ENCODE measurements at places on chromosomes 11 and 22. TPM values are rescaled to one million over a fixed set of nuclear protein-coding genes. Genes with fewer than 3 reads are reported as not detected.

- no peak for DNase-seq
Measured at GRCh38 chr11:34856251-34856650, 59.9 kb downstream of the APIP start.

The OR10A2 gene
- total RNA-seq = not detected

DNA sequence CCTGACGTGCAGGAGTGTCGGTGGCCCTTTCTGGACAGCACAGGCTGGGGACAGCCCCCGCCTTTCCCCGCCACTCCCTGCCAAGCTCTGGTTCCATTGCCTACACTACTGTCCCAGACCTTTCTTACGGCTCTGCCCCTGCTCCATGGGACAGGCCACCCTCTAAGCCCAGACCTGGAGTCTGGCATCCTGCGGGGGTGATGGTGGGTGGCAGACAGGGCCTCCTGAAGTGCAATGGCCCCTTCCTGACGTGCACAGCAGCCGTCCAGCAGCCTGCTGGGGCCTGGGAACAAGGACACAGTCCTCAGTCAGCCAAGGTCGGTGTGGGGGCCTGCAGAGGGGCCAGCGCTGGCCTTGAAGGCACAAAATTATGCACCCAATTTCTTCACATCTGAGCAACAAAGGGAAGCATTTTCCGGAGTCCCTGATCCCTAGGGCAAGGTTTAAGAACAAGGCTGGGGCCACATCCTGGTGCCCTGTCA is 79.7 kb upstream of the KCNQ1OT1 start:
- DNase-seq = no peak

DNA sequence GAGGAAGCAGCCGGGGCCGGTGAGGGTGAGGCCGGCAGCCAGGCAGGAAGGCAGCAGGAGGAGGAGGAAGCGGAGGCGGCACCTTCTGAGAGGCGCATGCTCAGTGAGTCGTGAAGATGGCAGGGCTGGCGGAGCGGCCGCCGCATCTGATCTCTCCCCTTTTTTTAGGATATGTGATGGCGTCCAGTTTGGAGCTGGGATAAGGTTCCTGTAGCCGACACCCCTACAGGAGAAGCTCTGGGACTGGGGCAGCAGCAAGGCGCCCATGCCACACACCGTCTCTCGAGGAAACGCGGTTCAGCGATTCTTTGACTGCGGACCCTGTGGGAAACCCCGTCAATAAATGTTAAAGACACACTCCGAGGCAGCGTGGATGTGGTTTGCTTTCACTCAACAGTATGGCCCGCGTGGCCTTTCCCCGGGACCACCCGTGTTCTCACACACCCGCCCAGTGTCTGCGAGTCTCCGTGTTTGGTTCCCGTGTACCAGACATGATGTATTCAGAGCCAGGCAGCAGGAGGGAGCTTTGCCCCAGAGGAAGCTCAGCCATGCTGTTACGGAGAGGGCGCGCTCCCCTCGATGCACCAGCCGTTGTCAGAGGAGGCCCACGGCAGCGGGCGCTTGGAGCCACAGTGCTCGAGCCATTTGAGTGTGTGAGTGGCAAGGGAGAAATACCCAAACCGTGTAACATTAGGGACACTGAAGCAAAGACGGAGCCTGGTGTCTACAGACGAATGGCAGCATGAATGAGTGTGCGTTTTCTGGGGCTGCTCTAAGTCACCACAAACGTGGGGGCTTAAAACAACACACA is 27.7 kb upstream of the PARVB start:
- DNase-seq = no peak

DNA sequence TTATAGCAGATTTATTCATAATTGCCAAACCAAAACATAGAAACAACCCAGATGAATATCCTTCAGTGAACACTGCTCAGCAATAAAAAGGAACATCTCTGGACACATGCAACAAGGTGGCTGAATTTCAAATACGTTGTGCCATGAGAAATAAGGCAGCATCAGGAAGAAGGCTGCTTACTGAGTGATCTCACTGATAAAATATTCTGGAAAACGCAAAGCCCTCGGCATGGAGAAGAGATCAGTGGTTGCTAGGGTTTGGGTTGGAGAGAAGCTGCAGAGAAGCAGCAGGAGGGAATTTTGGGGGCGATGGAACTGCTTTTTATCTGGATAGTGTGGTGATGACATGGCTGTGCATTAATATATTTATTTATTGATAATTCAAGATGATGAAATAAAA is 11.0 kb upstream of the SHANK2 start:
- no peak for DNase-seq

Data from MG63 (cell line).